Inflammatory macrophage treated with lipopolysaccharide for 4 hours (primary cell): ENCODE measurements at places on chromosomes 1 and 21.

GRCh38 chr1:1435106-1435903 is at the start of gene VWA1:
Gene VWA1, plus strand, starts transcription at chr1:1435690. Its CDS starts 59 bp downstream, at chr1:1435749.
- DNase-seq = peak; percentile 48

- DNase-seq = no peak
These were observed 41.6 kb downstream of the MFSD2A start for GRCh38 chr1:39996396-39997004.

DNA sequence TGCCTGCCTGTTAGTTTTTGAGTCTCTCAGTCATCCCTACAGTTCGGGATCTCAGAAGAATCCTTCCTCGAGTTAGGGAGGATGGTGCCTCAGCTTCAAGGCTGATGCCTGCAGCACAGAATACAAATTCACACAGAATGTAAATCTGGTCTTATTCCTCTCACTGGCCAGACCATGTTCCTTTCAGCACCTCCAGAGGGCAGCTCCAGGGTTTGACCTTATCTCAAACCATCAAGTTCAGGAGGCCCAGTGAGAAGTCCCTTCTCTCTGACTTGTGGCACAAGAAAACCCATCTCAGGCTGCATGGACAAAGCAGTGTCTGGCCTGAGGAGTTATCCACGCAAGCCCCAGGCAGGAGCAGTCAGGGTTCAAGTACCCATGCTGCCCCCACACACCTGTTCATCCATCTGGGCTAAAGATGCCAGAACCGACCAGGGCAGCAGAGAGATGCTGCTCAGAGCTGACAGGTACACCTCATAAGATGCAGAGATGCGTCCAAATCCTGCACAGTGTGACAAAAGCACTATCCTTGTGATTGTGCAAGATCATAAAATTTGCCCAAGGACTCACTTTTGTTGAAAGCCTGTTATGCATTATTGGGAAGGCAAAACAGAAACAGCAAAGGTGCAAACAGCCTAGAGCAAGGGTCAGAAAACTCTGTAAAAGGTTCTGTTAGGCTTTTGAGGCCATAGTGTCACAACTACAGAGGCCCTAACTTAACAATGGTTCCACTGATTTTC is 49.8 kb downstream of the BCAR3 start:
- DNase-seq = peak; percentile 26

- DNase-seq = no peak
These were observed 13.4 kb upstream of the SLC25A44 start for GRCh38 chr1:156180471-156180870.

DNA sequence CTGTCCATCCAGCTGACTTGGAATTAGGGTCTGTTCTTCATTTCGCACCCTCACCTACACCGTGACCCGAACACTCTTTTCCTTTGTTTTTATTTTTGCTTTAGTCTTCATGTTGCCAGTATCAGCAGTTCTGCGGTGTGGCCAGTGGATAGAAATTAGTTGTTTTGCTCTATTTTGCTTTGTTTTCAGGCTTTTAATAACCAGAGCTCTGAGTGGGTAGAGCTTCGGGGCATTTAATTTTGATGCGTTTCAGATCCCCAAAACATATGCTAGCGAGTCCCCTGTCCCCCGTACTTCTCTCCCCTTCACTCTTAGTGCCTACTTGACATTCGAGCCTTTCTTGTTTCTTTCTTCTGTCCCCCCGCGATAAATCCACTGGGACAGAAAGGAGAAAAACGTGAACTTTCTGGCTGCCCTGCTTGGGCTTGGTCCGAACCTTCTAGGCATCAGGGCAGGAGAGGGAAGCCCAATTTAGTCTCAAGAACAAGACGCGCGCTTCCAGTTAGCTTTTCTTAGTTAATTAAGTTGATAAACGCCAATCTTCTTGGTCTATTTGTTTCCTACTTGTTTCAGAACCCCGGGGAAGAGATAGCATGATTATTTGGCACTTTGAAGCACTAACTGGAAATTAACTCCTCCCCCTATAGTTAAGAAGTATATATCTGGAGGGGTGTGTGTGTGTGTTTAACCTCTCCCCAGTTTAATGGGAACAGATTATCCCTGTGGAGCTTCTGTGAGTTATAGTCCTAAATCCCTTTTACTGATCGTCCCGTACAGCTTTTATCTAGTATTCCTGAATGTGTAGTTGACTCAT is 839 bp downstream of the SWT1 start:
- peak; percentile 8 for DNase-seq

- peak; percentile 18 for DNase-seq
These were observed 2.8 kb upstream of the BOLA1 start for GRCh38 chr1:149896575-149896974.

- no peak for DNase-seq
These were observed 530.4 kb upstream of the PTBP2 start for GRCh38 chr1:96191165-96191564.

- no peak for DNase-seq
These were observed 17.1 kb upstream of the XPR1 start for GRCh38 chr1:180614730-180615129.

- peak; percentile 82 for DNase-seq
These were observed 835 bp downstream of the PGM1 start for GRCh38 chr1:63593886-63594605.

- DNase-seq = peak; percentile 52
These were observed 4.3 kb downstream of the PIK3CD start for GRCh38 chr1:9655836-9656235.

DNA sequence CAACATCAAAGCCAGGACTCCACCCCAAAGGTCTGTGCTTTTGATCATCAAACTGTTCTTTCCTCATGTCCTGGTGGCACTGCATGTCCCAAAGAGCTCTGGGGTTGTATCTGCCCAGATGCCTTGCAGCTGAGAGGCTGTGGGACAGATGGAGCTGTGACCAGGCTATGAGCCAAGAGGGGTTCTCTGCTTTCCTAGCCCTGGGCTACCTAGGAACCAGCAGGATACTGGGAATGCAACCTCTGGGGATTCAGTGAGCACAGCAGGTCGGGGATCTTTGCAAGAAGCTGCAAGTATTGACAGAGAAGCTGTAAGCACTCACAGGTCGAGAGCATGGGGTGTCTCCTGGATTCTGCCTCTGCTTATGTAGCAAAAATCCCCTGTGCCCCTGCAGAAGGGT is 186.6 kb downstream of the GRIK3 start:
- DNase-seq = no peak

- no peak for DNase-seq
These were observed 65.7 kb downstream of the PLA2G4A start for GRCh38 chr1:186894415-186894814.

- no peak for DNase-seq
These were observed 343.2 kb downstream of the OLFM3 start for GRCh38 chr1:101653482-101653946.

DNA sequence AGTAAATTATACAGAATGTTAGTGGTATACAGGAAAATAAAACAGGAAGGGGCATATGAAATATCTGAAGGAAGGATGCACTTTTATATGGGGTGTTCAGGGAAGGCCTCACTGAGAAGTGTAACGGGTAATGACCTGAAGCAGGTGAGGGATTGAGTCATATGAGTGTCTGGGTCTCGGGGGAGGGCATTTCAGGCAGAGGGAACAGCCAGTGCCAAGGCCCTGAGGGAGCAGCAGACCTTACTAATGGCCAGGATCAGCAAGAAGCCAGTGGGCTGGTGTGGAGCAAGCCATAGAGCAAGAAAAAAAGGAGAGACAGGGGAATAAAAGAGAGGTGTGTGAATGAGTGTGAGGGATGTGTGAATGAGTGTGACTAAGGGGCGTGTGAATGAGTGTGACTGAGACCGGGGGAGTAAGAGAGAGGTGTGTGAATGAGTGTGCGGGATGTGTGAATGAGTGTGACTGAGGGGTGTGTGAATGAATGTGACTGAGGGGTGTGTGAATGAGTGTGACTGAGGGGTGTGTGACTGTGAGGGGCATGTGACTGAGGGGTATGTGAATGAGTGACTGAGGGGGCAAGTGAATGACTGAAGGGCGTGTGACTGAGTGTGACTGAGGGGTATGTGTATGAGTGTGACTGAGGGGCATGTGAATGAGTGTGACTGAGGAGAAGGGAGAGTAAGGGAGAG is 107.2 kb downstream of the GLIS1 start:
- no peak for DNase-seq

- DNase-seq = no peak
These were observed 720 bp downstream of the LIN9 start for GRCh38 chr1:226308166-226308722.

- DNase-seq = no peak
These were observed 42.2 kb downstream of the SLC37A1 start for GRCh38 chr21:42555756-42556438.

DNA sequence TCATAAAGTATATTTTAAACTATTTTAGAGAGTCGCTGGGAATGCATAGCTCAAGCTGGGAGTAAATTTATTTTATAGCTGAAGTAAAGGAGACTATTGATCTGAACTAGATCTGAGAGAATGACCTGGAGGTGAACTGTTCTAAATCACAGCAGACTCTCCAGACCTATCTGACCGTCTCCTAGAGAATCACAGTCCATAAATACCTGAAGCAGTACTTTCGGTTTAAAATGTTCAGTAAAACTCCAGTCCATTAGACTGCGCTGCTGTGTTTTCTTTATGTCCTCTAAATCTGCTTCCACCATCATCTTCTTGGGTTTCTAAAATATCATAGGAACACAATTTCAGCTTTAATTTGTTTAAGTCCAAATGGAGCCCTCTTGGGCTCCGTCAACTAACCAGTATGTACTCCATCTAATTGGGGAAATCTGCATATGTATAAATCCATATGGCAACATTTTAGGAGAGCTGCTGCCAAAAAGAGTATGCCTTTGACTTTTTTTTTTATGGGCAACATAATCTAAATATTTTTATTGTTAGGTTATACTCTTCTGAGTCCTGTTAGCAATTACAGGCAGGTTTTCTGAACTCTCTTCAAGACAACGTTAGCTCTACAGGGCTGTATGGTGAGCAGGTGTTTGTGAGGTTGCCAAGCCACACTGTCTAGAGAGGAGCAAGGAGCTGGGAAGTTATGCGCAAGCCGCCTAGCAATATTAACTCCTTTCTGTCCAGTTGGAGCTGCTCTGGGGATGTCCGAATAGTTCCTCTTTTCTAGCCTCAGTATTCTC is 111.2 kb downstream of the SPAG17 start:
- no peak for DNase-seq

GRCh38 chr1:212794561-212795014 is 2.9 kb downstream of the TATDN3 start:
- peak; percentile 95 for DNase-seq

DNA sequence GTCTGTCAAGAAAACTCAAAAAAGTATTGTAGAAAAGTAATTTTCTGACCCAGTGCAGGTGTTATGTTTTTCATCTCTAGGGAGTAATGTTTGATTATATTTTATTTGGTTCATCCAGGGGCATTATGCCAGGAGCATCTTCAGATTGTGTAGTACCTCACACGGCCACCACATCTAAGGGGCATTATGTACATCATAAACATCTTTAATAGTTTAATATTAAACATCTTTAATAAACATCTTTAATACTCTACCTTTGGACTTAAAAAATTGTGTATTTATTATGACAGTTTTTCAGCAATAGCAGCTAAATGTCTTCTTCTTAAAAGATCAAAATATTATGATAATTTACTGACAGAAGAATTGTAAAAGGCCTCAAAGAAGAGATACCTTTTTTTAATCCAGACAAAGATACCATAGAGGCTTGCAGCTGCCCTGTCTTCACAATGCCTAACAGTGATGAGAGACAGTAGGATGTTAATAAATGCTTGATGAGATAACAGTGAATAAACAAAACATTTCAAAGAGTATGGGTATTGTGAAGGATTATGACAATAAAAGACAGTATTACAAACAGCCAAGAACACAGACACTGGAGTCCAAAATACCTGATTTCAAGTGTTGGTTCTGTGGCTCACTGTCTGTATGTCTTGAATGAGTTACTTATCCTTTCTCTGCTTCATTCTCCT is 240.9 kb upstream of the ADGRL2 start:
- DNase-seq = no peak

DNA sequence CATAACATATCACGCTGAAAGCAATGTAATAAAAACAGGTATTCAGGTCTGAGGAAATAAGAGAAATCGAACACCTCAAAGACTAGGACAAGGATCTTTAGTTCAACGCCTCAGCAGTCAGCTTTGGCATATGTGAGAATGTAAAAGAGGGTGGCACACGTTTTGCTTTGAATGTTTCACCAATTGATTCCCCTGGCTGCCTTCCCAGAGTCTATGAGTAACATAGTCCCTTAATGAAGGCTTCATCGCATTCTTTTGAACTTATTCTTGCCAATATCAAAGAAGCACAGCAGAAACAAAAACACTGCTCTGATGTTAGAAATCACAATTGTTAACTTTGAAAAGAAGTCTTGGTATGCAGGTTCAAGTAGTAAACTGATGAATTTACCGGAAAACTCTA is 764.8 kb downstream of the ADGRL2 start:
- no peak for DNase-seq

DNA sequence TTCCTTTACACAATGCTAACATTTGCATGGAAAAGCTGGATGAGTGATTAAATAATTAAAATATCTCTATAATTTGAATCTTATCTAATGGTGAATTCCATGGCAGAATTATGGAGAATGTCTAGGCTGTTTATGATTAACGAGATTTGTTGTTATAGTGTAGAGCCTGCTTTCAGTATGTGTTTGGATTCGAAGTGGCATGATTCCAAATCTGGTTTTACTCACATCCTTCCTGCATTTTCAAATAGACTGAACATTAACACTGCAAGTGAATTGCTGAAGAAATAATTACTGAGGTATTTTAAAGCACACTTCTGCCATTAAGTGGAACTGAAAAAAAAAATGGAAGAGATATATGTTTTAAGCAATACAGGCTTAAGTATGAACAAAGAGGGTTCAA is 5.1 kb upstream of the NEK7 start:
- DNase-seq = no peak

DNA sequence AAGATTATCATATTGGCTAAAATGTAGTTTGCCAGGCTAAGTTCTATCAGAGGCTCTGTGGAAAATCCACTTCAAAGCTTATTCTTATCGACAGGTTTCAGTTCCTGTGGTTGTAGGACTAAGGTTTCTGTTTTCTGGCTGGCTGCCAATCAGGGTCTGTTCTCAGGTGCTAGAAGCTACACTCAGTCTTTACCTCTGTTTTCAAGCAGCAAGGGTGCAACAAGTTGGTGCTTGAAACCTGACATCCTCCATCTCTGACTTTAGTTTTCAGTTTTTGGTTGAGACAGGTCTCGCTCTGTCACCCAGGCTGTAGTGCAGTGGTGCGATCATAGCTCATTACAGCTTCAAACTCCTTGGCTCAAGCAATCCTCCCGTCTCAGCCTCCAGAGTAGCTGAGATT is 15.3 kb upstream of the TMCO2 start:
- no peak for DNase-seq

GRCh38 chr1:14724678-14725077 is 126.2 kb downstream of the KAZN start:
- peak; percentile 12 for DNase-seq
